ENCODE measurements at places on chromosomes 5 and 9.

- DNase-seq = no peak
These were observed 201.4 kb upstream of the RASEF start for GRCh38 chr9:83264315-83264714.

- no peak for DNase-seq
These were observed 43.2 kb downstream of the SH3RF2 start for GRCh38 chr5:145979270-145980223.

DNA sequence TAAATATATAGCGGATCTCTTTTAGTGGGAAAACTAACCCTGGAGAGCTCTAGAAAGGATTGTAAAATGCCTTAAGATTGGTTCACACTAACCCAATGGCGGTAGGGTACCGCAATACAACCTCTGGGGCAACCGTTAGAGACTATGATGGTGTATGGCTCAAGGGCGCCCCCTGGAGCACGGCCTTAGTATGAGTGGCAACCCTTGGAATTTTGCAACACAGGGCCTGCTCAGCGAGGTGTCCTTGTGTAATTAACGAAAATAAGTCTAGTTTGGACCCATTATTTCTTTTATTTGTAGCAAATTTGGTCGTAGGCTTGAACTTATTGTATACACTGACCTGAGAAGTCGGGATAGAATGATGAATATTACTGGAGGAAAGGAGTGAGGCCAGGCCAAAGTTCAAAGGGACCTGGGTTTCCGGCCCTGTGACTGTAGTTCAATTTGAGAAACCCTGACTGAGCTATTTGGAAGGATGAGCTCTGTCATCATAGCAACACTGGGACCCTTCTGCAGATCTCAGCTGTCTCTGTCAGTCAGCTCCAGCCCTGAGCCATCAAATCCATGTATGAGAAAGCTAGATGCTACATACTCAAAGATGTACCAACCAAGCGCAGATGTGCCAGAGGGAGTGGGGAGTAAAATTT, 54.8 kb downstream of the CAMK4 start:
- DNase-seq = peak; percentile 69

GRCh38 chr5:10354048-10354872, 765 bp downstream of the MARCHF6 start:
- DNase-seq = no peak

DNA sequence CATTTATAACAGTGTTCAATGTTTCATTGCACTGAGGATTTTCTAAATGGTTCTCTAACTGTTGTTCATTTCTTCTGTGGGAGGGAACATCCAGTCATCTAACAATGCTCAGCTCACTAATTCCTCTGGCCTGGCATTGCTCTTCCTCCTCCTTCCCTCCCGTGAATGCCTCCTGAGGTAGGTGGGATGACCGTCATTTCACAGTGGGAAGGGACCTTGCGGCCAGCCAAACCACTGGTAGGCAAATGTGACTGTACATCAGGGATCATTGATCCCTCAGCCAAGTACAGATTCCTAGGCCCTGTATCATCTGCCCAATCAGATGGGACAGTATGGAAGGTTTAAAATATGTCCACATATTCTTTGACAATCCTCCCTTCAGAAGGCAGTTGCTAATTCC, 23.7 kb upstream of the VDAC1 start:
- no peak for DNase-seq

DNA sequence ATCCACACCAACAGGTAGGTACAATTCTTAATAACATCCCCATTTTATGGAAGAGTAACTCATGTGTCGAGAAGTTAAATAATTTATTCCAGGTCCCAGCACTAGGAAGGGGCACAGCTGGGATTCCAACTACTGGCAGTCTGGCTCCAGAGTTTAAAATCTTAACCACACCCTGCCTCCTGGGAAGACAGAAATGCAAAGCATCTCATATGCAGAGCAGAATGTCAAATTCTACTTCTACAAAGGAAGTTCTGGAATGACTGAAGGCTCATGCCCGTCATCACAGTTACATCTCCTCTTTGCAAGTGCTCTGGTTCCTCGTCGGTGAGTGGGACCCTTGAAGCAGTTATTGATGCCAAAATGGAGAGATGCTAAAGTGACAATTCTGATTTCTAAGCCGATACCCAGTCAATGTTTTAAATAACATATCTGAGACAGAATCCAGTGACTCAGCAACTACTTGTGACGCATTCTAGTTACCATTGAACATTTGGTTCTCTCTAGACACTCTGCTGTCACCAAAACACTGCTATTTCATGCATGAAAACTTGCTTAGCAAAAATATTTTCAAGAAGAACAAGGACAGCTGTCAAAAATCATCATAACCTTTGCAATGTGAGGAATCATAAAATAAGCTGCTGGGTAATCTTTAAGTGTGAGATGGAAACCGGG, 412.7 kb downstream of the CTNND2 start:
- DNase-seq = no peak

GRCh38 chr5:116340799-116341198, 233.8 kb downstream of the SEMA6A start:
- no peak for DNase-seq

DNA sequence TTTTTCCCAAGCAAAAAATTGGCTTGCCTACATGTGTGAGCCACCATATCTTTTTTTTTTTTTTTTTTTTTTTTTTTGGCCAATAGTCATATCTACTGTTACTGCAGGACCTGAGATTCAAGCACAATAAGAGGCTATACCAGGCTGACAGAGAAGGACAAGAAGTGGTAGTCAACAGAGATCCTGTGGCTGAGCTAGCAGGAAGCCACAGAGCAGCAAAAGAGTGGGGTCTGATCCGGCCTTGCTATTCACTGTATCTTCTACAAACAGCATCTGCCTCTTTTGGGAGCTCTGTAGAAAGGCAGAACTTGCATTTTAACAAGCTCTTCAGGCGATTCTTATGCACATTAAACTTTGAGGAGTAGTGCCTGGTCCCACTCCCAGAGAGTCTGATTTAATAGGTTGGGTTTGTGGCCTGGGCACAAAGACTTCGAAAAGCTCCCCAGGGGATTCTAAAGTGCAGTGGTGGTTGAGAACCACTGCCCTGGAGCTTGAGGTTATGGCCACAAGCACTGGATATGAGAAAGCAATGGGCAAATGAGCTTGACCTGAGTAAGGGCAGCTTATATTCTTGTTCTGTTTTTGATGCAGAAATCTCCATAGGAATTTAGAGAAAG, 162.8 kb downstream of the PIK3R1 start:
- no peak for DNase-seq

DNA sequence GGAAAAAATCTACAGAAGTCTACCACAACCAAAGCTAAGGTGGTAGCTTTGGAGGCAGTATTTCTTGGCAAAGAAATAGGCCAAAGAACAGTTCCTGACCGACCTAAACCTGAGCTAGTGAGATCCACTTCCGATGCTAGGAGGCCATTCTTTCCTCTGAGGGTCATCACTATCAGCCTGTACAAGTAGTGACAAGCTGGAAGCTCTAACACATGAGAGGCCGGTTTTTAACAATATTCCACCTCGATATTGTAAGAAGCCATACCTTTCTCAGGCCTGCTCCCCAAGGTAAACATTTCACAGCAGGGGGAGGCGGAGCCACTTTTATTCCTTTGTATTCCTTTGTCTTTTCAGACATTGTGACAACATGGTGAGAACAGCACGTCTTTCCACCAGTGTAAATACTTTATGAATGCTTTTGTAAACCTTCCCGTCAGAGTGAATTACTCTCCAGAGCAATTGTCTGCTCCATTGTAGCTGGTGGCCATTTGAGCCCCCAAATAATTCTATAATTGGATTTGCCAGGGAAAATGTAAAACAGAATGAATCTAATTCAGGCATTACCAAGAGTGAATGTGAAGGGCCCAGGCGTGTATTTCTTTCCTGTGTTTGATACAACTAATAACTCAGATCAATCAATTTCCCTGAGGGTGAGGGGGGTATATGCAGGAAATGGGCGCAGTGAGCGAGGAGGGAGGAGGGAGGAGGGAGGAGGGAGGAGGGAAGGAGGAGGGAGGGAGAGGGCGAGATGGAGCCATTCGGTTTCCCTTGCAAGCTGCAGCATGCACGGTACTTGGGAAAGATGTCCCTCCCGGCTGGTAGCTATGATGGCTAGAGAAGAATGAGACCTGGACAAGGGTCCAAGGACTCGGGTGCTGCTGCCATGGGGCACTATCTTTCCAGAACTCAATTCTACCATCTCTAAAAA, 166.6 kb downstream of the CDK5RAP2 start:
- DNase-seq = no peak

- no peak for DNase-seq
These were observed 190.6 kb upstream of the MSX2 start for GRCh38 chr5:174533751-174534241.

DNA sequence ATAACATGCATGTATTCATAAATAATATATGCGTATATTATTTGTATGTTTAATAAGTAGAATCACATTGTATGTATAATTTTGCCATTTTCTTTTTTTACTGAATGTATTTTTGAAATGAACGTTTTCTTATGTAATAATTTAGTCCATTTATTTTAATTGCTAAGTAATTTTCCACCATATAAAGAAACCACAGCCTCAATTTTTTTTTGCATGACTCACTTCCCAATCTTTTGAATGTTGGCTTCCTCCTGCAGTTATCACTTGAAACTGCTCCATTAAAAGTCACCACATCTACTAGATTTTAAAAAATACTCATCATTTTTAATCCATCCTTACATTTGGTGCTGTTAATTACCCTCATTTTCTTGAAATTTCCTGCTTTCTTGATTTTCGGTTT, 363.3 kb upstream of the MEF2C start:
- DNase-seq = no peak

DNA sequence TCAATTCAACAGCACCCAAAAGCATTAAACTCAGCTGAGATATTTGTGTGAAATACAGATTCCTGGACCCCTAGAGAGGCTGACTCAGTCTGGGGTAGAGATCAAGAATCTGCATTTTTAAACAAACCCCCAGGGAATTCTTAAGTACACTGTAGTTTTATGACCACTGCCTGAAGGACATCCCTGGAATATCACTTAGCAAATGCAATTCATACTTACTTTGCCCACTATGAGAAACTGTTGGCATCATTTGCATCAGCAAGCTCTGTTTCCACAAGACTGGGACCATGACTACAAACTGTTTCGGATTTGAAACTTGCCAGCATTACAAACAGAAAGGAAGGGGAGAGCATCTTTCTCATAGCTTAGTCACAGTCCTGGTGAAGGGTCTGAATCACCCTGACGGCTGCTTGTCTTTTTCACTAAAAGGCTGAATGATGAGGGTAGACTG, 63.7 kb downstream of the MLLT3 start:
- DNase-seq = no peak

DNA sequence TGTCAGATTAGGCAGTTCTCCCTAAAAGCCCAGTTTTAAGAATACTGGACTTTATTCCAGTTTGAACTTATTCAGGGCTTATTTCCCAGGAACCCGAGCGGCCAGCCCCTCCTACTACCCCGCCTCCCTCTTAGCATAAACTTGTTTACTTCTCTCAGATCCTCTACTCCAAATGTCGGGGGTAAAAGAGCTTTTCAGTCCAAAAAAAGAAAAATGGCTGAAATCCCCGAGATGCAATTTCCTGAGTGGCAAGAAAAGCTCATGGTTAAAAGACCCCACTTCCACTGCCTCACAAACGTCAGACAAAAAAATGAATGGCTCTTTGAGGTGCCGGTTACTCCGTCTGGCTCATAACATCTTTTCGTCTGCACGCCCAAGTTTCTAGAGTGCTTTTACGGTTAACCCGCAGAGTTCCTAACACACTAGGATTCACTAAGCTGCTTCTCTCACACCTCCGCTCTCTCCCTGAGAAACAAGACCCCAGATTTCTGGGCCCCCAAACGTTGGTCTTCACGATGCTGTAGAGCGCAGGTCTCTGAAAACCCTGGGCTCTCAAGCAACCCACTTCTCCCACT, 402 bp downstream of the BRD8 start:
- DNase-seq = no peak
